ENCODE measurements at places on chromosomes 7 and 10.

DNA sequence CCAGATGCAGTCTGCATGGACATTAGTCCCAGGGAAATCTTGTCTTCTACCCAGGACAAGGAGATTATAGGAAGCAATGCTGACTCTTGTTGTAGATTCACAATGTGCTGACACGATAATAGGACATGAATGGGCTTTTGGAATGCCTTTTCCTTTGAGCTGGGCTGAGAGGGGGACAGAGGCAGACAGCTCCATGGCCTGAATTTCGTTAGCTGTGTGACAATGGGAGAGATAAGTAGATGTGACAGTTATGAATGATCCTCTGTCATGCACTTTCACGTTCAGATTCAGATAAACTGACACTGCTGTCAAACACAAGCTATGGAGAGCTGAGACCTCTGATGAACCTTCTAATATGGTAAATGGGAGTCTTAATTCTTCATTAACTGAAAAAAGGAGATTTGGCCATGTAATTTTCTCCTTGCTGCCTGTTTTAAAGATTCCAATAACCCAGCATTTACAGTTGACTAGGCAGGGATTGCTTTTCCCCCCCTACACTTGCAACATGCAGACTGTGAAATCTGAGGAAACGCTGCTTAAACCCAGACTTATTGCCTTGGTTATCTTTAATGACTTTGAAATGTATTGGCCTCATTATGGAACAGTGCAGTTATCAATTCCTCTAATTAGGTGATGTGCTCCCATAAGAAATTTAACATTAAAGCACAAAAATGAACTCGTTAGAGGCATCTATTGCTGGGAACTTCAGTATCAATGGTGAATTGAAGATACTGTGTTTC, 669.3 kb downstream of the AUTS2 start:
- no peak for DNase-seq

DNA sequence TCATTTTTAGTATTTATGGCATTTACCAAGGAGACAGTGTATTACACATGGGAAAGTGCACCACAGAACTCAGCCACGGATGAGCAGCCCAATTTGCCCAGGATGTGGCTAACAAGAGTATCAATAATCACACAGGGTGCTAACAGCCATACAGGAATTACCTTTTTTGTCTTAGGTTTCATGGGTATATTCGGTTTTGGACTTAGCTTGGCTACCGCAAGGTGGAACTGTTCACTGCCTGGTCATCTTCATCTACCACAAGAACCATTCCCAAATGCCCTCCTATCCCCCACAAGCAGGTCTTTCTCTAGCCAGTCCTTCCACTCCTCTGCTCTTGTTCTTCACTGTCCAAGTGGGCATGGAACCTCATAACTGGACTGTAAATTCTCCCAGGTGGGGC, 6.0 kb downstream of the PDLIM1 start:
- DNase-seq, result no peak

- DNase-seq, result no peak
Measured at GRCh38 chr10:19944911-19945663, 128.9 kb downstream of the PLXDC2 start.

DNA sequence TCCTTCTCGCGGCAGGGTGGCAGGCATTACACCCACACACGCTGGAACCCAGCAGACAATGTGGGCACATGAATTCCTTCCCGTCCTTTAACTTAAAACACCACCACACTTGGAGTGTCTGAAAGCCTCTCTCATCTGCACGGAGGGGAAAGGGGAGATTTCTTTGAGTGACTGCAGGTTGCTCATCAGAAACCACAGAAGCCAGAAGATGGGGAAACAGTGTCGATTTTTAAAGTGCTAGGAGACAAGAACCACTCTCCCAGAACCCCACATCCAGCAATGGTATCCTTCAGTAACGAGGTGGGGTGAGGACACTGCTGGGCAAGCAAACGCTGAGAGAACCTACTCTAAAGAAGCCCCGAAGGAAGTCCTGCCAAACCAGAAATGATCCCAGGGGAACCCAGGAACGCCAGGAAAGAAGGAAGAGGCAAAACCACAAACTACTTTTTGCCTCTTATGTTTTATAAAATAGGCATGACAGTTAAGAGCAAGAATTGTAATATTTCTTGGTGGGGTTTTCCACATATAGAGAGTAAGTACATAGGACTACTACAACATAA, 254.3 kb downstream of the ELFN1 start:
- no peak for DNase-seq

GRCh38 chr10:71314028-71314693, 4.9 kb upstream of the SLC29A3 start:
- DNase-seq, result peak; percentile 10

DNA sequence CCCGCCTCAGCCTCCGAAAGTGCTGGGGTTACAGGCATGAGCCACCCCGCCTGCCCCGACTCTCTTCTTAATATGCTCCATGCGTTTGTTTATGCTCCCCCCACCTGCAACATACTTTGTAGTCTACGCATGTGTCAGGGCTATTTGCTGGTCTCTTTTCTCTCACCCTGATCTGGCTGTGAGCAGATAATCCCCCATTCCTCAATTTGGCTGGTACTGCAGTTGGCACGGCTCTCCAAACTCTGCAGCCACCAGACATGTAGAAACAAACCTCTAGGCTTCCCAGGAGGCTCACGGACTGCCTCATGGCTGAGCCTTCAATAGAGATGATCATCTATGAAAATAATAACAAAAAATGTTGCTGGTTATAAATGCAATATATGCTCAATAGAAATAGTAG, 540.3 kb upstream of the GALNT17 start:
- no peak for DNase-seq

DNA sequence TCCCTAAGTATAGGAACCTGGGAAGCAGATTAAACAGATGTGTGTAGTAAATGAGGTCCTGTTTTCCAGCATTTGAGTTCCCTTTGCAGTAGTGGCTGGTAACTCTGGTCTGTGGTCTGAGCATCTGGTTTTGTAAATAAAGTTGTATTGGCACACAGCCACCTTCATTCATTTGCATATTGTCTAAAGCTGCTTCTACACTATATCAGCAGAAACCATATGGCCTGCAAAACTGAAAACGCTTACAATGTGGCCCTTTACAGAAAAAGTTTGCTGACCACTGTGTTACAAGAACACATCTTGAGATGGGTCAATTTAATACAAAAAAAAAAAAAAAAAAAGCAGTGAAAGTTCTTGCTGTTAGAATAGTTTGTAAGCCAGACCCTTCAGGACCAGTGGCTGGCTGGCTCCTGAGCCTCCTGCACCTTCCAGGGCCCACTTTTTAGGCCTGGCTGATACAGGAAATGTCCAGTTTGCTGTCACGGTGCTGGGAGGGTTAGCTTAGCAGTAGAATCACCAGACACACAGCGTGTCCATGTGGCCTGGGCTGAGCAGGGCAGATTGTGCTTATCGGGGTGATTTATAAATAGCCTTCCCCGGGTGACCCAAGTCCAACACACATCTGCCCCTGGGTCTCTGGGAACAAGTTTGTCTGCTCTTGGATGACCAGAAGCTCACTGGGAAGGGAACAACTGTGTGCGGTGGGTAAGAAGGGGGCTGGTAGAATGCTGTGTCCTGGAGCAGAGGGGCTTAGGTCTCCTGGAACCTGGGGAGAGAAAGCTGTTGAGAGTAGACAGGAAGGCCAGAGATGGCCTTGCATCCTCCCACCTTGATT, 1.4 kb downstream of the C10orf71 start:
- DNase-seq, result no peak

DNA sequence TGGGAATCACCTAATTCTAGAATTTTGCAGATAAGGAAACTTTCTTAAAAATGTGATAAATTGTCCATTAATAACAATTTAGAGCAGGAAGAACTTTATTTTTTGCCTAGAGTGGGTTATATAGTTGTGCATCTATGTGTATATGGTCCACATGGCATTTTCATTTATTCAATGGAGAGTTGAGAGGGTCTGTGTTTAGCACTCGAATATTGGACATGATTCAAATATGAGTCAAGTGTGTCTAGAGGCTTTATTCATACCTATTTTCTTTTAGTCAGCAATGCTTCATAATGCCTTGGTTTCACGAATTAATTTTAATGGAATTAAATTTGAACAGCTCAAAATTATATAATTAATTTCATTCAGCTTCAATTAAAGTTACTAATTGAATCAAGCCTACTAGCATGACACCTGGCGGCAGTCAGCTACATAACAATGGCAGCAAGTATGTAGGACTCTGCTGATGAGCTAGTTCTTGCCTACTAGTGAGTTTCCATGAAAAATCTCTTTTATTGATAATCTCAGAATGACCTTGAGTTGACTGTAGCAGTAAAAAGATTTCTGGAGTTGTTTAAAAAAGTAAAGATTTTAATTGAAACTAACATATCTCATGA, 17.7 kb downstream of the MDFIC start:
- DNase-seq, result no peak

GRCh38 chr7:127322351-127322750, 69.6 kb upstream of the GRM8 start:
- no peak for DNase-seq

DNA sequence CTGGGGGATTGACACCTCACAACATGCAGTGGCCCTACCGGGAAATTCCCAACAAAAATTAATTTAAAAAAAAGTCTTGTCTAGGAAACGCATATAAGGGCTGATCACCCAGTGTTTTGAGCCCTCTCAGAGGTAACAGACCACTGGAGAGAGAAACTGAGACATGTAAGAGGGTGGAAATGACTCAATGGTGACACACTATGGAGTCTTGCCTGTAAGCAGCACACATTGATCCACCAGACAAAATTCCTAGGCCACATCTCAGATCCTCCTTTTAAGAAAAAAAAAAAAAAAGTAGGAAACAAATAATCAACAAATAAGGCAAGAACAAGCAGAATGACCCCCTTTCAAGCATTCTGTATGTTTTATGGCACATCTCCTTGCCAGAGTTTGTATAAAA, 296.2 kb downstream of the MAGI2 start:
- DNase-seq, result no peak

GRCh38 chr7:91636129-91636724, 244.3 kb downstream of the MTERF1 start:
- DNase-seq, result no peak

DNA sequence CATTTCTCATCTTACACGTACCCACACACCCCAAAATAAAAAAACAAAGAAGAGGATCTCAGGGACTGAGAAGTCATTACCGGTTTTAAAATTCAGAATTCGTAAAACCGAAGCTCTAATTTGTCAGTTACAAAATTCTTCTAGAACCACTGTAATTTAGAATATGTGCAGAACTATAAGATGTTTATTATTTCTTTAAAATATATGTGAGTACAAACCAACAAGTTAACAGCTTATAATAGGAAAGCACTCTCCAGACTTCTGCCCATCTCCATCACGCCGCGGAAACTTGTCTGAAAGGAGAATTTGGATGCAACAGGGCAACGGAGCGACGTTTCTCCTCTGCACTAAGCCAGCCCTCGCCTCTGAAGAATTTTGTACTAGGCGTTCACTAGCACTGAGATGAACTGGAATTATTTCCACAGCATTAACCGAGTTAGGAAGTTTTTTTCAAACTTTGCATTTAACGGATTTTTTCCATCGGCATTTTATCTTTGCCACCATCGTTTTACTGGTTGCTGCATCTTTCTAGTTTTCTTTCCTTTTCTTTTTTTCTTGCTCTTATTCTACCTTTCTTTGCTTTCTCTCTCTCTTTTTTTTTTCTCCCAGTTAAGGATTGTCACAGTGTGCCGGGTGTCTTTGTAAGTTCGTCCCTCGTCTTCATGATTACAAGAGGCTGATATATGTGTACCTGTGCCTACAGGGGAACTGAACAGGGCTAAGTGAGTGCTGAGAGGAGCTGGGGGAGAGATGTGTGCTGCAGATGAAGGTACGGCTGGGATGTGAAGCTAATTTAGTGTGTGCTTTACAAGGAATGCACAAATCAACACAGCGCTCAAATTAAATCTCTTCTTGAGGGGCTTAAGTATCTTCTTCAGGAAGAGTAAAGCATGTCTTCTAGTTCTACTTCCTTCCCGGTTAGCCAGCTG, 295.9 kb upstream of the NFE2L3 start:
- DNase-seq, result no peak

DNA sequence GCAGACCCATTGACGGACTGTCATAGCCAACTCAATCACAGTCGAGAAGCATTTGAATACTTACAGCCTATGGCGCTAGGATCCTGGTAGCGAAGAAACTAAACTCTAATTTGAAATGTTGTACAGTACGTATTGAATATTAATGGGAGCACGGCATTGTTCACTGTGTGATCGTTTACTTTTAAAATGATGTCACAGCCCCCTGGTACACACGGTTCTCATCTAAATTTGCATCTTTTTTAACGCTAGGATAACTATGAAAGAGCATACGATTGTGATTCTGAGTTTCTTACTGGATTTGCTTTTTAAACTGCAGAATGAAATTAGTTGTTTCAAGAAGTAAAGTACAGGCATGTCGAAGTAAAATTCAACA, 895 bp upstream of the NAPEPLD start:
- DNase-seq, result no peak

- DNase-seq, result no peak
Measured at GRCh38 chr7:49703337-49703736, 70.1 kb upstream of the VWC2 start.

DNA sequence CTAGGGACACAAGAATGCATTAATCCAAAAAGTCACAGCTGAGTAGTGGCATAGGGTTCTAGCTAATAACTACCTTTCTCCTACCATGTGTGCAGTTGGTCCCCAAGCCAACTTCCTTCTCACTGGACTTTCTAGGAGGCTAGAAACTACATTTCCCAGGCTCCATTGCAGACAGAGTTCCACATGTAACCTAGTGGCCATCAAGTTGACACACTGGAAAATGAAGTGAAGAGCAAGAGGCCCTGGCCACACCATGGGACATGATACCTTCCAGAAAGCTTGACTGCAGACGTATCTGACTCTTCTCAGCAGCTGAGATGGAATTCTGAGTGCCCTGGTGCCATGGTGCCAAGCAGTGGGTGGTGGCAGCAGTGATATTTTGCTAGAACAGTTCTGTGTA, 49.8 kb upstream of the TMEM273 start:
- DNase-seq, result no peak

- DNase-seq, result no peak
Measured at GRCh38 chr7:2559283-2559950, 638 bp downstream of the IQCE start.

- no peak for DNase-seq
Measured at GRCh38 chr7:105399043-105399725, 10.5 kb upstream of the SRPK2 start.

DNA sequence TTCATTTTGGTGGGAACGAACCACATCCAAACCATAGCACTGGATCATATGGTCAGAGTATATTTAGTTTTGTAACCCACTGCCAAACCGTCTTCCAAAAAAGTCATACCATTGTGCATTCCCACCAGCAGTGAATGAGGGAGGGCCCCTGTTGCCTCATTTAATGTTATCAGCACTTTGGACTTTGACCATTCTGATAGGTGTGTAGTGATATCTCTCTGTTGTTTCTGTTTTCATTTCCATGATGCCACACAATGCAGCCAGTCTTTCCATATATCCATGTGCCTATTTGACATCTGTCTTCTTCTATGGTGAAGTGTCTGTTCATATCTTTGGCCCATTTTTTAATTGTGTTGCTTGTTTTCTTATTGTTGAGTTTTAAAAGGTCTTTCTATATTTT, 105.0 kb upstream of the PPP2R2D start:
- no peak for DNase-seq

DNA sequence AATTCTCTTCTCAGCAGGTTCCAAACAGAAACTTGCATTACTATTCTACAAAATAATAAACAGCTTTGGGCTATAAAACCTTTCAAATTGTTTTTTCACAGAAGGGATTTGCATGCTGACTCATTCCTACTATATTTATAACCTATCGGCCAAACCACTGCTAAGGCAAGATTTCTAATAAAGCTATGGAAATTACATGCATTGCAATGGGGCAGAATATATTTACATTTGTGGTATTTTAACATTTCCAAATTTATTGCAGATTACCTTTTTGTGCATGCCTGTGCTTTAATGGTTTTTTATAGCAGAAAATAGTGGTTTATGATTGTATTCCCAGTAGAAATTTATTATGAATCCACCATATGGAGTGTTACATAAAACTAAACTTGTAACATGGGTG, 69.0 kb upstream of the NPVF start:
- no peak for DNase-seq

Data from stimulated activated CD8-positive, alpha-beta memory T cell treated with anti-CD3 and anti-CD28 coated beads, Interleukin-15, amount 100 ng/mL, for 4 hours (primary cell).